Bone marrow (tissue), 2 donors: ENCODE measurements at places on chromosomes 1 and 21.

DNA sequence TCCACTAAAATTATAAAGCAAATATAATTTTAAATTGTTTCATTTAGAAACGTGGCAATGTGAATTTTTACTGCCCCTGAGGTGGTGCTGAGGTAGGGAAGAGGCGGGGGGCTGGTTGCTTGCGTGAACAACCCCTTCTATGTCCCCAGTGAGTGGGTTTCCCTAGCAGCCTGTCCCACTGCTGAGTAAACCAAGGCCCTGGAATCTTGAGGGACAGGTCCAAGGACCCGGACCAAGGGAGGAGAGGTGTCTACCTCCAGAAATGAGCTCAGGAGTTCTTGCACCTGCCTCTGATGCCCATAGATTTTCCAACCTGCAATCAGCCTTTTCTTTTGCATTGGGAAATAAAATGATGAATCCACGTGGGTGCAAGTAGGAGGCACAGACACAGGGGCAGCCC is 649 bp upstream of the LDLRAD1 start:
- no peak for DNase-seq

DNA sequence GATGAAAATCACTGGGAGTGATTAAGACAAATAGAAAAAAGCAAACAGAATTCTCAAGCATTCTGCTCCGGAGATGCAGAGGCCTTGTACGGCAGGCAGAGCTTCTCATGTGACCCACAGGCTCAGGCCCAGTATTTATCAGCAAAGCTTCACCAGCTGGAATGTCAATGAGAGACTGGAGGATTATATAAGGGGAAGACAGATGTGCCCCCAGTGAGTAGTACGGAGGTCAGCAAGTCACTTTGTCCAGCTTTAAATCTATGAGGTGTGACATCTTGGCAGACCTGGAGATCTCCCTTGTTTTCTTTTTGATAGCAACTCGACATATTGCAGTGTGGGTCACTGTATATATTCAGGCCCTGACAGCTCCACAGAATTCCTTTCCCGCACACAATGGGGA is 106.8 kb downstream of the HHIPL2 start:
- no peak for DNase-seq

GRCh38 chr1:93620172-93620840 is 61.3 kb downstream of the BCAR3 start:
- DNase-seq, result no peak

- no peak for DNase-seq
Measured at GRCh38 chr21:29583424-29583924, 284.8 kb downstream of the BACH1 start.

DNA sequence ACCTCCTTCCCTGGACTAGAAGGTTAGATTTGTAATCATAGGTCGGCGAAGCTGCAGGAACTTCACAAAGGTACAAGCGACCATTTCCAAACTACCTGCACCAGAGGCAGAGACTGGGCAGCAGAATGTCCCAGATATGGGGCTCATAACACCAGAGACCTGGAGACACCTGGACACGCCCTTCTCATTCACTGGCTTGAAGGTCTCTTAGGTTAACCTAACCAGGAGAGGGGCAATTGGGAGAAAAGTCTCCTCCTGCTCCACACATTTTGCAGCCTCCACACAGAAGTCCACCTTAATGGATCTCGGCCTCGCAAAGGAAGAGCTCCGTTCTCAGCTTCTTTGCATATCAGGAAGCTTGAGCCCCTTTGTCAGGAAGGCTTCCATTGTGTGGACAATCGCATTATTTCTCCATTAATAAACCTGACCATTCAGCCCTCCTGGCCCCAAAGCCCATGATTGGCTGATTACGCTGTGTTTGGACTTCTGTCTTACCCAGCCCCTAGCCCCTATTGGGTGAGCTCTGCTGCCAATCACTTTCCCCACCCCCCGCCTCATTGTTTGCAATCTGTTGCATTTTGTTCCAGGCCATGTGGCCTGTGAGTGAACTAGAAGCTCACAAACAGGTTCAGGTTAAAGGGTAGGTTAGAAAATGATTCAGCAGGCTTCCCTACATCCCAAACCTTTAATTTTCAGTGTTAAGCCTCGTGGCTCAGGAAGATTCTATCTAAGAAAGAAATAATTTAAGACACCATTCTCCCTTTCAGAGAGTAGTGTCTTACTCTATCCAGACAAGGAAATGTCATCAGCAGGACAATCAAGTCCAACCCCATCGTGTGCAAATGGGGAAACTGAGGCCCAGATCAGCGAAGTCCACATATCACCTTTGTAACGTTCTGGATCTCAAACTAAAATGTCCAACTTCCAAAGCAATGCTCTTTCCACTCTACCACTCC is 2.8 kb downstream of the MYCL start:
- DNase-seq, result no peak

- no peak for DNase-seq
Measured at GRCh38 chr1:162706606-162707005, 74.3 kb downstream of the DDR2 start.

DNA sequence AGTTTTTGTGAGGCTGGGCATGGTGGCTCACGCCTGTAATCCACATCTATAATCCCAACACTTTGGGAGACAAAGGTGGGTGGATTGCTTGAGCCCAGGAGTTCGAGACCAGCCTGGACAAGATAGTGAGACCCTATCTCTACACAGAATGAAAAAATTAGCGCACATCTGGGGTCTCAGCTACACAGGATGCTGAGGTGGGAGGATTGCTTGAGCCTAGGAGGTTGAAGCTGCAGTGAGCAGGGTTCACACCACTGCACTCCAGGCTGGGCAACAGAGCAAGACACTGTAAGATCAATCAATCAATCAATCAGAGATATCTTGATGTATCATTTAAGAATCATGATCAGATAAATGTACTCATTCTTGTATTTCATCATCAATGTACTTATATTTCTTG is 7.1 kb downstream of the ZYG11B start:
- DNase-seq, result no peak

DNA sequence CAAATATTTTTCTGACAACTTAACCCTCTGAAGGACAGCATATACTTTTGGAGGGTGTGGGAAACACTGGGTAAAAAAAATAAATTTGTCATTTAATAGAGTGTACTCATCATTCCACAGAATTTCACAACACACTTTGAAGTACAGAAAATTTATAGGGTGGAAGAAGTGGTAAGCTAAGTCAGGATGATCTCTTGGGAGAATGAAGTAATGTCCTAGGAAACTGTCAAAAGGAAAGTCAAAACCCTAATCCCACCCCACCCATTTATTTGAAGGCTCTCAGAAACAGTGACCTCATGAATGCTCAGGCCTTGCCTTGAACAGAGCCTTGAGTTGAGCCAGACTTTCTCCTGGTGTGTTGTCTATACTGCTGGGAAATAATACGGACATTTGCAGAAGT is 7.3 kb upstream of the UAP1 start:
- no peak for DNase-seq

GRCh38 chr1:168421399-168422004 is 122.3 kb downstream of the XCL2 start:
- DNase-seq, result no peak

DNA sequence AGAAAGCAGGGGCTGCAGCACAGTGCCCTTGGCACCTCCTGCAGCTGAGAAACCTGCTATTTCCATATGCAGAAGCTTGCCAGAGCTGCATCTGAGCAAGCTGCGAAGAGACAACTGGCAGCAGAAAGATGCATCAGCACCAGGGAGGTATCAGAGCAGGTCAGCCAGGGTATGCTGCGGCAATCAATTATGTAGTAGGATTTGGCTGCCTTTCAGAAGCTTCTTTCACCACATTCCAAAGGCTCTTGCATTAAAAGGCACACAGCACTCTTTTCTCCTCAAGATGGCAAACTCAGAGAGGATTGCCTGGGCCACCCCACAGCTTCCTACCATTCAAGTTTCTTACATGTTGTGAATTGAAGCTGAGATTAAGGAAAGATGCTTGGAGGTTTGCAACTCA is 47.6 kb upstream of the RAP1A start:
- no peak for DNase-seq

DNA sequence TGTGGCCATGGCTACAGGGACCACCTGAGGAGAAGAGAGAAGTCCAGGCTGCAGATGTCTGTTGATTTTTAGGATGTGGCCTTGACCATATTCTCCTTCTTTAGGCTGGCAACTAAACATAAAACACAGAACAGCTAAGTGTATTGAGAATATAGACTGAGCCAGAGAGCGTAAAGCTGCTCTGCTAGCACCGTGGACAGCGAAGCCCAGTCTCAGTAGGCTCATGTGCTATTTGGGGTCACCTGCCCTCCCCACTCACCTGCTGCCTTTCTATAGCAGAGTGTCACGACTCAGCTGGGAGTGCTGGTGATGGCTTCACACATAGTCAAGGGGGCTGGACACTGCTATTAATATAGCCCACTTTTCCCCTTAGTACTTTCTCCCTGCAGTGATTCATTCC is 278.5 kb downstream of the KCNH1 start:
- DNase-seq, result no peak

DNA sequence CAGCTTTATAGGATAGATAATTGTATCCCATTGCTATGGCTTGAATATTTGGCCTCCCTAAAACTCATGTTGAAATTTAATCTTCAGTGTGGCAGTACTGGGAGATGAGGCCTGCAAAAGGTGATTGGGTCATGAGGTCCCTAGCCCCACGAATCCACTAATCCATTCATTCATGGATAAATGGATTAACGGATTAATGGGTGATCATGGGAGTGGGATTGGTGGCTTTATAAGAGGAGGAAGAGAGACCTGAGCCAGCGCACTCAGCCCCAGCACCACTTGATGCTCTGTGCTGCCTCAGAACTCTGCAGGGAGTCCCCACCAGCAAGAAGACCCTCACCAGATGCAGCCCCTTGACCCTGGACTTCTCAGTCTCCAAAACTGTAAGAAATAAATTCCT is 32.0 kb downstream of the S100A6 start:
- no peak for DNase-seq

DNA sequence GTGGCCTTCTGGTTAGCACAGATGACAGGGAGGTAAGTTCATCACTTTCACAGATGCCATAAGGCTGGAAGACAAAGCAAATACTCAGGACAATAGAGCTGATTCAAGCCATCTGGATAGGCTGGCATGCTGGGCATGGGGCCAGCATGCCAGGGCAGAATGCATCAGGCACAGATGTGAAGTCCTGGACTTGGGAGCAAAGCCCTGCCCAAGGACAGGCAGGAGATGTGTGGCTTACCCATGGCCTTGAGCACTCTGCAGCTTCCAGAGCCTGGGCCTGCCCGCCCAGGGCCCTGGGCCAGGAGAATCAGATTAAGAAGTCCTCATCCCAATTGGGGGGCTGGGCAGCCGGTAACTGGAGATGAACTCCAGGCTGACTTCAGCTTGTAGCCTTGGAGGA is 135.7 kb upstream of the ZC3H12A start:
- no peak for DNase-seq

DNA sequence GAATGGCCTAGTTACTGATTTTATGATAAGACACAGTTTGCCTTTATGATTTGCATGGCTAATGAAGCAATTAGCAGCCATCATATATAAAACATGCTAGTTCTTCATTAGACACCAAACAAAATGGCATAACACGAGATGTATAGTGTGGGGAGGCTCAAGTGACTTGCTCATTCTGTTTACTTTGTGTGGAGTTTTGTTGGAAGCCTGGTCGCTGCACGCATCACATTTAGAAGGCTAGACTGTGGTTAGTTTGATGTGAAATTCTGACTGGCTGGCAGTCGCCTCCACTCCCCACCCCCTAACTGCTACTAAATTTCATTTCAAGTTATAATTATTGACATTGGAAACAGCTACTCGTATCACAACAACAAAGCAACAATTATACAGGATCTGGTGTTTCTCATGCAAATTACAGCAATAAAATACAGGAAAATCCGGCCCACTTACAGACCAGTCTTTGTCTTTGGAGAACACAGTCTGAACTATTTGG is 356.1 kb downstream of the LMO4 start:
- DNase-seq, result no peak

DNA sequence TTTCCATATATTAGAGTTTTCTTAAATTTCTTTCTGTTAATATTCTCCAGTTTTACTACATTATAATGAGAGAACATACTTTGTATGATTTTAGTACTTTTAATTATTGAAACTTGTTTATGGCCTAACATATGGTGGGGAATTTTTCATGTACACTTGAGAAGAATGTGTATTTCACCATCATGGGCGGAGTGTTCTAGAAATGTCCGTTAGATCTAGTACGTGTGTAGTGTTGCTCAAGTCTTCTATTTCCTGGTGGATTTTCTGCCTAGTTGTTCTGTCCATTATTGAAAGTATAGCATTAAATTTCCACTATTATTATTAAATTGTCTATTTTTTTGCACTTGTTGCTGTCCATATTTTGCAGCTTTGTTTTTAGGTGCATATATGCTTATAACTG is 64.0 kb upstream of the RGS21 start:
- DNase-seq, result no peak

DNA sequence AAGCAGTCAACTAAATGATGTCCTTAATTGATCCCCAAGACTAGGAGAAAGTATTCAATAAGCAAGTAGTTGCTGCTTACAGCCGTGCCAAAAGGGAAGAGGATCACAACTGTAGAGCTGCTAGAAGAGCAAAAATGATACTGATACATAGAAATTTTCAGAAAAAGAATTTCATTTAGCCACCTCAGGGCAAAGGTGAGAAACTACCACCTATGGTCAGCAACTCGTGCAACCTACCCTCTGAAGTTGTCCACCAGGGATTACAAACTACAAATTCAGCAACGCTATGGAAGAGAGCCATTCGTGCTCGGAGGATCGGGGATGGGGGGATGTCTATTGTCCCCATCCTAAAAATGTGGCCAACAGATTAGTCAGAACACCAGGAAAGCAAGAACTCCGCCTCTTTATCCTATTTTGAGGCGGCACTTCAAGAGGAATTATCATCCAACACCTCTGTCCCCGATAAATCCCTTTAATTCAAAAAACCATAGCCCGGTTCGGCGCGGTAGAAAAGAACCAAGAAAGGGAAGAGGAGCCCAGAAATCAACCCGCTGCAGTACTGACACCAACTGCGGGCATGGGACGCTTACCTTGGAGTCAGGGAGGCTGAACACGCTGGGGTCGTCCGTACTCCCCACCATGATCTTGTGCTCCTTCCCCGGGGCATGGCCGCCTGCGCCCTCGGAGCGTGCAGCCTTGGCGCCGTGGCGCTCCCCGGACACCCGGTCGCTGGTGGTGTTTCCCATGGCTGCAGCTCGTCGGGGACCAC is 687 bp downstream of the PRKAB2 start:
- no peak for DNase-seq

DNA sequence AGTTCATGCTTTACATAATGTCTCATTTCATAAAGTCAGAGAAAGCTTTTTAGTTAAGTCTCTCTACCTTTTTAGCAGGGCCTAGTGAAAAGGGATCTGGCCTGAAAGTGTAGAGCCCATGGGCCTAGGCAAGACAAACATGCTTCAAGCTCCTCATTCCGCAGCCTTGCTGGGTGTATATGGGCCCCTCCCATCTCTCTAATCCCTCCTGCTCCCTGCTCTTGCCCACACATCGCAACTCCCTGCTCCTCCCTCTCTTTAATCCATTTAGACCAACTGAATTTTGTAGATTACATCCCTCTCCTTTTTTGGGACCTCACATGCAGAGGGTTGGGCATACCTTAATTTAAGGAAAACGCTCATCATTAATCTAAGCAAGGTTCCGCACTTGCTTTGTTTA is 42.3 kb upstream of the CCDC190 start:
- no peak for DNase-seq
